ENCODE measurements at places on chromosomes 11 and 22.

DNA sequence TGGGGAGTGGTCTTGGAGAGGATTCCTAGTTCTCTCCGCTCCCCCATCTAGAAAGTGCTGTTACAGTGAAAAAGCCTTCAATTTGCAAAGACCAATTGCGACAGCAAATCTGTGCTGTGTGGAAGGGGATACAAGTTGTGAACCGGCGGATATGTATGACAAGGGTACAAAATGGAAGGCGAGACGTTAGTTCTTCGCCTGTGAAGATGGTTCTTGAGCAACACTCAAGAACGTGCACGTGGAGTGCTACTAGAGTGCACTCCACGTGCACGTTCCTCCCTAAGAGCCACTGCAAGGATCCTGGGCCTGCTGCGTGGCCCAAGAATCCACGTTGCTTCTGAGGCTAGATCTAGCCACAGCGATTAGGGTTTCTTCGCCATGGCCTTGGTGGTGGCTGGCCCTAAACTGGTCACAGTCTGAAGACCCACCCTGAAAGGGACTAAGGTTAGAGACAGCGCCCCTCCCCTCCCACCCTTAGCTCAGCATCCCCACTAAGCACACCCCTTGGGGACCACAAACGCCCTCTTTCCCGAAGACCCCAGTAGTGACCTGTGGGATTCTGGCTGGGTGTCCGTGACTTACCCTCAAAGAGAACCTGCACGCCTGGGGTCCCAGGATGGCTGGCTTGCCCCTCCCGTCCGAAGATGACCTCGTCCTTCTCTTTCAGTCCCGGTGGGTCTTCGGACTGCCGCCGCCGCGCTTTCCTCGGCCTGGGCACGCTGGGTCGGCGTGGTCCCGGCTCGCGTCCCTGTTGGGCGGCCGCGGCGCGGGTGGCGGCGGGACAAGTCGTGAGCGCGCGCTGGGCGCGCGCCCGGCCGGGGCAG, 519 bp upstream of the PDE3B start:
- peak; percentile 27 for DNase-seq

DNA sequence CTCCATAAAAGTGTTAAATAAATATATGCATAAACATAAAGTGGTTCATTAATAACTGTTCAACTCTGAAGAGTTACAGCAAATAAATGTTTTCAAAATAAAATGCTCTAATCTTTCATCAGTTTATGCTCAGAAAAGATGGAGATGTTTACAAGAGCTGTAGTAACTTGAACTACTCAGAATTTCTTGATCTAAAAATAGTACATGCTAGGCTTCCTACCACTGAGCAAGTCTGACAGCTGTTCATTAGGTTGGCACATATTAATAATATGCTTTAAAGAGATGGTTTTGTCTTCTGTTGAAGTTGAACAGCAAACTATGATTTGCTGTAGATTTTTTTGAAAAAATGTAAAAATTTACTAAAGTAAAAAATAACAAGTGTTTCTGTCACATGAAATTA, 10.8 kb upstream of the SLN start:
- no peak for DNase-seq

DNA sequence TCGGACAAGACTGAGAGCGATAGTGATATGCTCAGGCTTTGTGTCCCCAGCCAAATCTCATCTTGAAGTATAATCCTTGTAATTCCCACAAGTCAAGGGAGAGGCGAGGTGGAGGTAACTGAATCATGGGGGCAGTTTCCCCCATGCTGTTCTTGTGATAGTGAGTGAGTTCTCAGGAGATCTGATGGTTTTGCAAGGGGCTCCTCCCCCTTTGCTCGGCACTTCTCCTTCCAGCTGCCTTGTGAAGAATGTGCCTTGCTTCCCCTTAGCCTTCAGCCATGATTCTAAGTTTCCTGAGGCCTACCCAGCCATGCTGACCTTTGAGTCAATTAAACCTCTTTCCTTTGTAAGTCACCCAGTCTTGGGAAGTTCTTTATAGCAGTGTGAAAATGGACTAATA, 7.5 kb upstream of the FOLR2 start:
- no peak for DNase-seq

DNA sequence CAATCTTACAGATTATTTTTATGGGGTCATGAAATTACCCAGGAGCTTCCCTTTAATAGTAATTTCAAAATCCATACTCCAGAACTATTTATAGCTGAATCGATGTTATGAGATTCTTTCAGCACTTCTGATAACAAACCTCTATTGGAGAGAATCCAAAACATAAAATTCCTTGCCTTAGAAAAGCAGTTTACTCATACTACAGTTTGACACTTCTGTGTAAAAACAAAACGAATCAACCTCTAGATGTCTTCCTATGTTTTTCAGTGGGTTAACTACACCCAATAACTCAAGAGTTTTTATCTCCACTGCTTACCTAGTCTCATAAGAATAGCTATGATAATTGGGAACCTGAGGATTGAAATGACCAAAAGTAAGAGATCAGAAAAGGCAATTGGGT, 35.6 kb downstream of the KIF18A start:
- no peak for DNase-seq

- DNase-seq, result no peak
Measured at GRCh38 chr22:42913874-42914510, 56.9 kb upstream of the ARFGAP3 start.

DNA sequence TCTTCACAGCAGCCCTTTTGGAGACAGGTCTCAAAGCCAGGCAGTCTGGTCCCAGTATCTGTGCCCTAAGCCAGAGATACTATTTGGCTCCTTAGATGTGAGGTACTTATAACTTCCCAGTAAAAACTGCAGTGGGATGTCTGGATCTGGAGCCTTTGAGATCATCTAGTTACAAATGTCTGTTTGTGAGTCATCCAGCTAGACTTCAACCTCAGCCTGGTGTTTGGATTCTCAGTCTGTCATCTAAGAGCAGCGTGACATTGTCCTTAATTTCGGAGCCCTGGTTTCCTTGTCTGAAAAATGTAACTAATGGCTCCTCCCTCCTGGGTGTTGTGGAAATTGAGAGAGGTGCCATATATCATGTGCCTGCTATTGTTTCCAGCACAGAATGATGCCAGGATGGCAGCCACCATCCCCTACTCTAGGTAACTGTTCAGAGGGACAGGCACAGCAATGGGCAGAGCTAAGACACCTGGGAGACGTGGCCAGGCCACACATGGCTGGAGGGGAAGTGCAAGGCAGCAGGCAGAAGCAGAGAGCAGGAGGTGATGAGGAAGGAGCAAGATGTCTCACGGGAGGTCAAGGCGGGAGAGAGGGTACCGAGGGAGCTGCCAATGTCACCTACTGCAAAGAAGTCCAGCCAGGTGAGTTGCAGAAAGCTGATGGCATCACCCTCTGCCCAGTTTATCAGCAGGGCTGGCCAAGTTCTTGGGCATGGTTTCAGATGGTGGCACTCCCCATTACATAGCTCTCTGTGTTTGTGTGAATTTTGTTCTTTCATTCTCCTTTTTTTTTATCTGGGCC, 20.6 kb upstream of the ST3GAL4 start:
- DNase-seq, result no peak

- no peak for DNase-seq
Measured at GRCh38 chr11:69242266-69242920, 51.6 kb upstream of the MYEOV start.

- peak; percentile 18 for DNase-seq
Measured at GRCh38 chr11:22337596-22338485, at the start of gene SLC17A6. Gene SLC17A6, plus strand, starts transcription at chr11:22338381. Its CDS starts 153 bp downstream, at chr11:22338534.

- no peak for DNase-seq
Measured at GRCh38 chr11:31959716-31960115, 131.2 kb upstream of the RCN1 start.

GRCh38 chr11:28674433-28675103, 566.4 kb downstream of the METTL15 start:
- DNase-seq, result no peak

- peak; percentile 80 for DNase-seq
Measured at GRCh38 chr22:49929211-49929979, 11.0 kb downstream of the CRELD2 start.

- no peak for DNase-seq
Measured at GRCh38 chr11:31646216-31646615, 136.6 kb downstream of the ELP4 start.

DNA sequence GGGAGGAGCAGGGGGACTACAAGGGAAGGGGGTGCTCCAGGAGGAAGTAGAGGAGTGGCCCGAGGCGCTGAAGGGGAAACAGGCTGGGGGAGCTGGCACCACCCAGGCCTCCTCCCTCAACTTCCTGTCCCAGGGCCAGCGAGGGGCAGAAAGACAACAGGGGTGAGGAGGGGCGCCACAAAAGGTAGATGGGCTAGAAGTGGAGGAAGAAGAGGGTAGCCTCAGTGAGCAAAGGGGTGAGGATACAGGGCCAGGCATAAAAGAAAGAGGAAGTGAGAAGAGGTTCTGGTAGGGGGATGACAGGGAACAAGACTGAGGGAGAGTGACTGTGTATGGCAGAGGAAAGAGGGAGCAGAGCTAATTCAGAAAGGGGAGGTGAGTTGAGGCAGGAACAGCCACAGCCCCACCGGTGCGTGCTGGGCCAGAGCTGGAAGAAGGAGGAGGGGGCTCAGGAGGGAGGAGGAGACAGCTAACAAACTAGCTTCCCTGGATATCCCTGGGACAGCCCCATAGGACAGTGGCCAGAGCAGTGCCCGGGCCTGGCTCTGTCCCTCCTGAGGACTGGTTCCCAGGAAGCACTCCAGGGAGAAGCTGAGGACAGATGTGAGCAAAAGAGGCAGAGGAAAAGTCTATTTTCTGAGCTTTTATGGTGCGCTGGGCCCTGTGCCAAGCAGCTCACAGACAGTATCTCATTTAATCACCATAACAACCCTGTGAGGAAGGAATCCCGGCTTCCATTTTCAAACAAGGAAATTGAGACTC, 8.5 kb downstream of the DCHS1 start:
- peak; percentile 49 for DNase-seq

- no peak for DNase-seq
Measured at GRCh38 chr22:23231471-23232093, 51.3 kb downstream of the BCR start.

DNA sequence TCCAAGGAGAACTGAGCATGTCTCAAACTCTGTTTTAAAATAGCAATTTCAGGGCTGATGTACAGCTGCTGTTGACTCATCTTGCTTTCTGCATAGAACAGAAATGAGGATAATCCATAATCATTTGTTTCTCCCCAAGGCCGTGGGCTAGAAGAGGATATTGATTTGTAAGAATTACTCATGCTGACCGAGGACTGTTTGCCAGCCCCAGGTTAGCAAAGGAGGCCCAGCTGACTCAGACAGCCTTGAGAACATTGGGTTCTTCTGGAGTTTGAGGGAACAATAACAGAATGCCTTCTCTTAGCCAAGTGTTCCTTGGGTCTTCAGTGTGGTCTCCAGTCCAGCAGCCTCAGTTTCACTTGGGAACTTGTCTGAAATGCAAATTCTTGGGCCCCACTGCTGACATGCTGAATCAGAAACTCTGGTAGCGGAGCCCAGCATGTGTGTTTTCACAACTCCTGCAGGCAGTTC, 92.0 kb downstream of the ZC3H12C start:
- no peak for DNase-seq

GRCh38 chr22:50148991-50149721, 21.4 kb upstream of the PANX2 start:
- DNase-seq, result peak; percentile 83

DNA sequence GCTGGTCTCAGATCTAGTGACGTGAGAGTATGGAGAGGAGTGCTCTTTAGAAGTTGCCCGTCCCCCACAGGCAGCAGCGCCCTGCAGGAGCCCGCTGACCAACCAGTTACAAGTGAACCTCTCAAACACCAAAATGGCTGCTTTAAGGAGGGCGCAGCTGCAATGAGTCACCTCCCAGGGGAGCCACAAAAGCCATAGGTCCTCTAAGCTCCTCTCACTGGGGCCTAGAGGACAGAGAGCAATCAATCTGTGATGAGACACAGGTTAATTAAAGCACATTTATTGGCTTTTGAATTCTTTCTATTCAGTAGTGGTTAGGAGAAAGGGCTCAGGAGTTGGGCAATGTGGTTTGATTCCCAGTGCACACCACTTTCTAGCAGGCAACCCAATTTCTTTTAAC, 15.5 kb upstream of the RAPSN start:
- no peak for DNase-seq

DNA sequence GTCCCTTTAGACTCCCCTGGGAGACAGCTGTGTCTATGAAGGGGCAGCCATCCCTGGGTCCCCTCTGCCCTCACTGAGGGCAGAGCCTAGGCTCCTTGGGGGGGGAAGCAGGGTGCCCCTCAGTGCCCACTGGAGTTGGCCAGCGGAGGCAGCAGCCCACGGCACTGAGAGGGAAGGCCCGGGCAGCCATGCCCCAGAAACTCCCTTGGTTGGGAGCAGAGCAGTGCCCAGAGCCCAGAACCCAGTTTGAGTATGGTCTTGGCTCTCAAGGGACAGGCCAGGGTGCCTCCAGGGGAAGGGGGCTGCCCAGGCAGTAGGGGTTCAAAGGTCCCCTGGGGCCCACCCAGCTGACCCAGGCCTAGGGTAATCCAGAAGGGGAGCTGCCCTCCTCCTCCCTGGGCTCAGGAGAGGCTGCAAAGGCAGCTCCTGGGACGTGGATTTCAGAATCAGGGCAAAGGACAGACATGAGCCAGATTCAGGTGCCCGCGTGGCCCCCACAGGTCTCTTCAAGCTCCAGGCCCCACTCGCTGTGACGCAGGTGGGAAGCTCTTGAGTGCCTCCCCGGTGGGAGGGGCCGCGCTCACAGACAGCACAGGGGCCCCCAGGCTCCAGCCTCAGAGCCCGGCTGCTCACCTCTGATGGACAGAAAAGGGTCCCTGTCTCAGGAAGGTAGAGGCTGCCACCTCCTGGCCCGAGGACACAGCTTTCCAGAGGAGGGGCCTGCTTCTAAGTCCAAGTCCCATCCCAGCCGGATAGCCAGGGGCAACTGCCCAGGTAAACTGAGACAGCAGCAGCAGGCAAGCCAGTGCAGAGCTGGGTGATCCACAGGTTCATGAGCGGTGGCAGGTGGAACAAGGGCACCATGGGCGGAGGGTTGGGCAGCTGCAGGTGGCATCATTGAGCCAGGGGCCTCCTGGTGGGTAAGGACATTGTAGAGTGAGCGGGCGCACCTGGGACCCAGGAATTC, 2.6 kb downstream of the C11orf21 start:
- peak; percentile 43 for DNase-seq

GRCh38 chr11:127552446-127552845, 551.9 kb upstream of the KIRREL3 start:
- no peak for DNase-seq

DNA sequence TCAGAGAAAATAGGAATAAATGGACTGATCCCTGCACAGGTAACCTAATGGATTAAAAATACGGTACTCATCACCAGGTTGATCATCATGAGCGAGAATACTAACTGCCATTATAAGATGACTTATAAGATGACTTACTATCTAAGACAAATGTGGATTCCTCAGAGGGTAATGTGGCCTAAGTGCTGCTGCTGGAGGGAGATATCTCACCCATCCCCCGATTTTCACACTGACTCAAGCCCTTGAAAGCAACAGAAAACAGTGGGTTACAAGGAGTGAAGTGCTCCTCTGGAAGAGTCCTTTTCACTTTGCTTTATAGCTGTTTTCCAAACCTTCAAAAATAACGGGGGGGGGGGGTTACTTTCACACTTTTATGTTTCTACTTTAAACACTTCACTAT, 920 bp downstream of the TMEM218 start:
- DNase-seq, result no peak

GRCh38 chr11:8694137-8694536, 11.5 kb downstream of the RPL27A start:
- DNase-seq, result no peak
